AG20443 (cell line): ENCODE measurements at places on chromosomes 11 and 22.

GRCh38 chr22:38906052-38906451 lies 34.0 kb upstream of the CBX6 start:
- no peak for DNase-seq

DNA sequence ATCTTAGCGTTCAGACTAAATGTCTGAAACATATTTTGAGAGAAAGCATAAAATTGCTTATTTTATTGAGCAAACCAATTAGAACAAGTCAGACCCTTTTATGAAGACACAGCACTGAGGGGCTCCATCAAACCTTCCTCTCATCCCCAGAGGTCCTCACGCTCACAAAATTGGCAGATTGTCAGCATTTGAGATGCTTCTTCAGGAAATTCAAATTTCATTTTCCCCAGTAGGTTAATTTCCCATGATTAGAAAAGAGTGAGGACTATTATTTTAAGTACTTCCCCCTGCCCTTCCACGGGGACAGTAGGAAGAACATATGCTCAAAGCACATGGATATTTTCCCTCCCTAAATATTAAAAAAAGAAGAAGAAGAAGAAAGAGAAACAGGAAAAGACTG lies 851.8 kb downstream of the BRD1 start:
- DNase-seq: no peak

DNA sequence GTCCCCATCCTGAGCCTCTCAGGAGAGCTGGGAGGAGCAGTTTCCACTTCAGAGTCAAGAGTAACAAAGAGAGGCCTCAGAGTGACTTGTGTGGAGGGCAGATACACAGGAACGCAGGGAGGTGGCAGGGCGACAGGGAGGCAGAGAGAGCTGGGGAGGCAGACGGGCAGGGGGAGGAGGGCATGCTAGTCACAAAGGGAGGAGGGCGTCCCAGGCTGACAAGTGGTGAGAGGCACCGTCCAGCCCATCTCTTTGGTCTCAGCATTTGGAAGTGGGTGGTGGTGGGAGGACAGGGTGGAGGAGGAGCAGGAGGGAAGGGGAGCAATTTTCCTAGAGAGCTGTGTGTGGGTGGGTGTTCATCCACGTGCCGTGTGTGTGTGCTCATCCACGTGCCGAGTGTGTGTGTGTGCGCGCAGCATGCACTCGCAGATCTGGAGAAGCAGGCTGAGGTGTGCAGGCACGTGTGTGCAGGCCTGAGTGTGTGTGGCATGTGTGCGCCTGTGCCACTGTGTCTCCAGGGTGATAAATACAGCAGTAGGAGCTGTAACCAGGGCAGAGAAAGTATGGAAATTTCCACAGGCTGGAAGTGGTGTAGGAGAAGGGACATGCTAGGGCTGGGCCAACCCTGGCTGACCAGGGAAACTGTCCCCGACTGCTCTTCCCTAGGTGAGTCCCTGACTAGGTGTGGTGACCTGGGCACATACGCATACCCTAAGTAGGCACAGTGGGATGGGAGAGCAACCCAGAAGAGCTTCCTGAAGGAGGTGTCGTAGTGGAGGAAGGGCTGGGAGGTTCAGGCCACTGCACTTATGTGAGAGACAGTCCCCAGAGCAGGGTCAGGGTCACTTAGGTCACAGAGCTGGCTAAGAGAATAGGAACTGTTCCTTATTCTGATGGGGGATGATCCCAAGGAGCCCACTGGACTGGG lies 7.3 kb upstream of the PDE2A start:
- peak; percentile 36 for DNase-seq

GRCh38 chr11:47149782-47150181 lies 26.9 kb downstream of the ARFGAP2 start:
- DNase-seq: peak; percentile 5
